CD4-positive, alpha-beta T cell treated with Interleukin-4 for 4 hours (primary cell): ENCODE measurements at places on chromosomes 7 and 10.

DNA sequence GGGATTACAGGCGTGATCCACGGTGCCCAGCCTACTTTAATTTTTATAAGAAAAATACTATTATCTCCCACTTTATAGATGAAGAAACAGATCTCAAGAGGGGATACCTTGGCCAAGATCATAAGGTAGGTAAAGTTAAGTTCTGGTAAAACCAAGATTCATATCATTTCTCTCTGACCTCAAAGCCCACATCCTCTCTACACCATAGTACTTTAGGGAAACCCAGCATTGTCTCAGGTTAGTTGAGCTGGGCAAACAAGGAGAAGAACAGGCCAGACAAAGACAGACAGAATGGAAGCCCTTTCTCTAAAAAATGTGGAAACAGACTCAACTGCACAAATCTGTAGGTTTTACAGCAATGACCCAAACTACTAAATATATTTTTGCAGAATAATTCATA lies 197.7 kb upstream of the FRMD4A start:
- peak; percentile 40 for DNase-seq

GRCh38 chr7:148153616-148154284 lies 436.8 kb upstream of the C7orf33 start:
- DNase-seq: no peak

GRCh38 chr7:141698247-141699015 lies 3.5 kb downstream of the DENND11 start:
- no peak for DNase-seq

- no peak for DNase-seq
Observed at GRCh38 chr7:36232971-36233550, 80.0 kb downstream of the EEPD1 start.

DNA sequence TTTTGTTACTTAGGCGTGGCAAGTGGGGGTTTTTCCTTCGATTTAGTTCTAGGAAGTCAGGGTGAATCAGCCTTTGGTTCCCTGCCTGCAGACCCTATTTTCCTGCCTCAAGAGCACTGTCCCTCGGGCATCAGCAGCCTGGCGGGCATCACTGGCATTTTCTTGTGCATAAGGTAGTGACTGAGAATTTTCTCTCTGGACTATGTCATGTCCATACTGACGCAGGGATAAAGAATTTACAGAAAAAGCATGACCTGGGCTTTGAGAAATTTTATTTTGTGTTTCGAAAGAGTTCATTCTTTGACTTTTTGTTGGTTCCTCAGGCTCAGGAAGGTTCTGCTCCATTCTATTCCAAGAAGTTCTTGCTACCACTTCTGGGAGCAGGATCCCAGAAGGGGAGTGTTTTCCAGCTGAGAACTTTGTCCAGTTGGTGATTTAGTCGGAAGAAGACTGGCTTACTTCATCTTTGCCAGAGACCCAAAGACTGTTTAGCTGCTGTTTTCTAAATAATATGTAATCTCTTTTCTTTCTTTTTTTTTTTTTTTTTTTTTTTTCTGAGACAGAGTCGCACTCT lies 213.9 kb upstream of the SH2B2 start:
- DNase-seq: no peak
